ENCODE measurements at places on chromosomes 16 and 17.

- no peak for DNase-seq
Measured at GRCh38 chr17:67456889-67457288, 79.8 kb downstream of the PITPNC1 start.

DNA sequence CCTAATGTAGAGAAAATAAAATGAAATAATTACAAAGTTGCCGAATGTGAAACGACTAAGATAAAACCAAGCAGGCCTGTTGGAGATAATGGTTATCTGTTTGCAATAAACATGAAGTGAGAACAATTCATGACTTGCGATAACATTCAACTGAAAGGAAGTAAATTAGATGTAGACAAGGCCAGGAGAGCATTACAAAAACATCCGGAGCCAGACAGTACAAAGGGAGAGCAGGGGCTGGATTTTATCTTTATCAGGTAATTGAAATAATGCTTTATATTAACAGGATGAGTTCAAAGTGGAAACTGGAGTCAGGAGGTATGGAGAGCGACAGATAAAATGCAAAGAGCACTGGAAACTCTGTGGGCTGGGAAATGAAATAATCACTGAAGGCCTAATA is 265.6 kb upstream of the GOT2 start:
- DNase-seq, result no peak

DNA sequence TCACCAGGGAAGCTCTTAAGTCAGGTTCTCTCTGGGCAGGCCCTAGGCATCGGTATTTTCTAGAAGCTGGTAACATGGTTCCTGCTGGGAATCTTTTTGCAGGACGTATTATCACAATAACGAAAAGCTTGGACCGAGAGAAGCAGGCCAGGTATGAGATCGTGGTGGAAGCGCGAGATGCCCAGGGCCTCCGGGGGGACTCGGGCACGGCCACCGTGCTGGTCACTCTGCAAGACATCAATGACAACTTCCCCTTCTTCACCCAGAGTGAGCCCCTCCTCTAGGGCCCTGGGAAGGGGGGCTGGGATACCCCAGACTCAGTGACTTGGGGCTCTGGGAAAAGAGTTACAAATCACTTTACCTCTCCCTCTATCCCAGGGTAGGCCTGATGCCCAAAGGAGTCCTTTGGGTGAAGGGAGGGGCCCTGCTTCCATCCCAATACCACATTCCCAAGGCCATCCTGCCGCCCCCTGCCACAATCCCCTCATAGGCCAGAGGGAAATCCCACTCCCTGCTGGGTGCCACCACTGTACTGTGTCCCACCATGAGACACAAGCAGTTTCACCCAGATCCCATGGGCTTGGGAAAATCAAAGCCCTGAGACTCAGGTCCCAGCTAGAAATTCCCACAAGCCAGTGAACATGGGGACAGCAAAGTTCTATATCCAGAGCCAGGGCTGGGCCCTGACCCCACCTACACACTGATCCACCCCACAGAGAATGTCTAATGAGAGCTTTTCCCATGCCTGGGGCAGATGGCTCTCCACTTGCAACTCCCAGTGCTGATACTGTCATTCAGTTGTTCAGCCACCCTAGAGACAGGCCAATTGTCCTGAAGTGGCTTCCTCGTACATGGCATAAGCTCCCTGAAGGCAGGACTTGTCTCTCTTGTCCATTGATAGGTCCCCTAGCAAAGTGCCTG is 23.0 kb downstream of the CDH5 start:
- DNase-seq, result no peak

GRCh38 chr16:73265935-73266334 is 218.0 kb upstream of the ZFHX3 start:
- DNase-seq, result no peak

DNA sequence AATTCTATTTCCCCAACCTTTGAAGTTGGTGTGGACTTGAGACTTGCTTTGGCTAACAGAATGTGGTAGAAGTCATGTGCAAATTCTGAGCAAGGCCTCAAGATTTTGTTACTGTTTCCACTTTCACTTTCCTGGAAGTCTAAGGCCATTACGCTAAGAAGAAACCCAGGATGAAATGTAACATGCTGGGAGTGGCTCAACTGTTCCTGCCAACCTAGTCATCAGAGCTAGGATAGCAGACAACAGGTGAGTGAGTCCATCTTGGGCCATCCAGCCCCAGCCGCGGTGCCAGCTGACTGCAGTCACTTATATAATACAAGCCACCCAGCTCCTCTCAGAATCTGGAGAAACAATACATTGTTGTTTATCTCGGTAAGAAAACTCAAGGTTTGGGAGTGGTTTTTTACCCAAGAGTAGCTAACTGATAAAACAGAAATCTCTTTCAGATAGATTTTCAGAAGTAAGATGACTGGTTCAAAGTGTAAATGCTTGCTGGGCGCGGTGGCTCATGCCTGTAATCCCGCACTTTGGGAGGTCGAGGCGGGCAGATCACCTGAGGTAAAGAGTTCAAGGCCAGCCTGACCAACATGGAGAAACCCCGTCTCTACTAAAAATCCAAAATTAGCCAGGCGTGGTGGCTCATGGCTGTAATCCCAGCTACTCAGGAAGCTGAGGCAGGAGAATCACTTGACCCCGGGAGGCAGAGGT is 10.7 kb upstream of the STX4 start:
- DNase-seq, result no peak

DNA sequence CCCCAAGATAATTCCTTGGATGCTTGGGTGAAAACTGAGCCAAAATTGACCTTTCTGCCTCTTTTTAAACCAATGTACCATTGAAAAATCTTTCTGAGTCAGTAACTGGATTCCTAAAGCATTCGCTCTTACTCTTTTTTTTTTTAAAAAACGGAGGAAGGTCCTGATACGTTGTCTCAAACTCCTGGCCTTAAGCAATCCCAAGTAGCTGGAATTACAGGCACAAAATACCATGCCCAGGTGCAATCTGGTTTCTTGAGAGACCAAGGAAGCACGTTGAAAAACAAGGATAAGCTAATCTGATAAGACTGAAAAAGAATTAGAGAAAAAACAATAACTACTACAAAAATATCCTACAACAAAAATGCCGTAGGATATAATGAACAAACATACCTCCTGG is 136.5 kb downstream of the SSH2 start:
- DNase-seq, result no peak

DNA sequence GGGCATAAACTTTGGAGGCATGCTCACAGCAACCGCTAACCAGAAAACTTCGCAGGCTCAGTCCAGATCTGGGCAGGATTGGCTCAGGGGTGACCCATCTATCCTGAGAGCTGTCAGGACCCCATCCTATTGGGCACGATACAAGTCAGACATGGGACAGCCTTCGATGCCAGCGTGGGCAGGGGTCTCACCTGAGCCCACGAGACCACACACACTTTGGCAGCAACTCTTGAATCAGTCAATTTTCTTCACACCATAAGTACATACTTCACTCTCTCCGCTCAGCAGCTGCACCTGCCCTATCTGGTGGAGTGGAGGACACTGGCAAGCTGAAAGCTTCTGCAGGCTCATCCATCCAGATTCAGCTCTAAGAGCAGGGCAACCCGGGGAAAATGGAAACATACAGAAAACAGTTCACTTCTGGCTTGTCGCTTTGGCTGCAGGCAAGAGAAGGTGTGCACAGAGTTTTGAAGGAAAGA is 48.3 kb downstream of the ZFHX3 start:
- no peak for DNase-seq
